Dermis microvascular lymphatic vessel endothelial cell (primary cell): ENCODE measurements at places on chromosomes 5 and 9.

GRCh38 chr9:18798106-18798505, 234.9 kb downstream of the SAXO1 start:
- DNase-seq: no peak

GRCh38 chr9:127707766-127708165, 978 bp downstream of the CFAP157 start:
- DNase-seq: peak; percentile 25

DNA sequence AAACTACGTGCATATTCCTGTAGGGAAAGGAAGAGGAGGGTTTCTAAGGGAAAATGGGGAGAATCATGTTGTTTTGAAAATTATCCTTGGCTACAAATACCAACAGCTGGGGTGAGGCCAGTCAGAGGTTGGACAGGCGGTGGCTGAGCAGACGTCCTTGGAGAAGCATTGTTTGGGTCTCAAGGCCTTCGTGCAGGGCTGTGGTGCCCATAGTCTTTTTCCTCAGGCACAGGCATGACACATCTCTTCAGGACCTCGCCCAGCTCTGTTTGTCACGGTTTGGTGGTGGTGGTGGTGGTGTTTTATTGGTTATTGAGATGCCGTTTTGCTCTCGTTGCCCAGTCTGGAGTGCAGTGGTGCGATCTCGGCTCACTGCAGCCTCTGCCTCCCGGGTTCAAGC, 27.8 kb upstream of the EGFL7 start:
- DNase-seq: no peak

- no peak for DNase-seq
Observed at GRCh38 chr9:84998639-84999038, 329.1 kb downstream of the NTRK2 start.

- no peak for DNase-seq
Observed at GRCh38 chr5:112711436-112711835, 26.2 kb upstream of the APC start.

DNA sequence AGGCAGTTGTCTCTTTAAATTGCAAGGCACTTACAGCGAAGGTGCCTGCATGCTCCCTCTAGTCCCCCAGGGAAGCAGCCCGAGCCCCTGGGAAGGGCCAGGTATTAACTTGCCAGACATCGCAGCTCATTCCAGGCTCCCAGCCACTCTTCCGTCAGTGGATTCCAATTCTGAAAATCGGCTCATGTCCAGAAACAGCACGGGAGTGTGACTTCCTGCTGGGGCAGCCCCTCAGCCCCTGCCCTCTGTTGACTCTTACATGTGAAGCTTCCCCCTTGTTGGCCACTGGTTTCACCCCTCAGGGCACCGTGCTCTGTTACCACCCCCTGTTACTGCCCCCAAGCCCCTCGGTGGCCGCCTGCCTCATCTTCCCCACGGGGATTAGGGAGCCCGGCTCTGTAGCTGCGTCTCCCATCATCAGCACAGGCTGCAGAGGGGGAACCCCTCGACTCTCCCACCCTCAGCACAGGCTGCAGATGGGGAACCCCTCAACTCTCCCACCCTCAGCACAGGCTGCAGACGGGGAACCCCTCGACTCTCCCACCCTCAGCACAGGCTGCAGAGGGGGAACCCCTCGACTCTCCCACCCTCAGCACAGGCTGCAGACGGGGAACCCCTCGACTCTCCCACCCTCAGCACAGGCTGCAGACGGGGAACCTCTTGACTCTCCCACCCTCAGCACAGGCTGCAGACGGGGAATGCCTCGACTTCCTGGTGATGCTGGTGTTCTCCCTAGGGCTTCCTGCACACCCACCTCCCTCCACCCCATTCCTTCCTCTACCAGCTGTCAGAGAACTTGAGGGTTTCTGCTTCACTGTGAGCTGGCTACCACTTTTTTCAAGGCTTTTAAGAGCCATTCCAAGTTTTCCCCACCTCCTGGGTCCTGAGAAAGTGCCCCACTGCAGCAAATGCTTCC, 11.1 kb upstream of the CACNA1B start:
- no peak for DNase-seq

DNA sequence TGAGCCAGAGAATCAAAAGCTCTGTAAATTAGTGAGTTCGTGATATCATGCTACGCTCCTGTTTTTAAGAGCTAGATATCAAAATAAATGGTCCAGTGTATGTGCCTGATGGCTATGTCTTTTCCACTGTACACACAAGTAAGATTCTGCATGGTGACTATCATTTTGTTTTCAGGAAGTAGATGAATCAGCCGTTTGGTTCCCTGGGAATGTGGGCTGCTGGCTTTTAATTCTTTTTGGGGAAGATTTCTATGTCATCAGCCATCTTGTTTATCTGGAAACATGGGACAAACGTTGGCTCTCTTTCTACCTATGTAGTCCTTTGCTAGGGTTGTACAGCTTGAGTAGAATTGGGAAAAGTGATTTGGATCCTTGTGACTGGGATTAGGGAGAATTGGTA, 126.7 kb downstream of the GRIA1 start:
- peak; percentile 55 for DNase-seq

DNA sequence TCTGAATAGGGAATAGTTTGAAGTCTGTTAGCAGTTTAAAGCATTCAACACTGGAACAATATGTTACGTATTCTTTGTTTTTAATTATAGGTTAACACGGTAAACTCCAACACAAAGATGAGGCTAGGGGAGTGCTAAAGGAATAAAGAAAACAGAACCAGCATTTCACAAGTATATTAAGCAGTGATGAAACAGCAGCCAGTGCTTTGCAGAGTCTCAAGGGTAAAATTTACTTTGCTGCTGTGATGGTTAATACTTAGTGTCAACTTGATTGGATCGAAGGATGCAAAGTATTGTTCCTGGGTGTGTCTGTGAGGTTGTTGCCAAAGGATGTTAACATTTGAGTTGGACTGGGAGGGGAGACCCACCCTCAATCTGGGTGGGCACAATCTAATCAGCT, 30.0 kb upstream of the GSN start:
- DNase-seq: no peak
